ENCODE measurements at places on chromosomes 6 and 20. TPM values are rescaled to one million over a fixed set of nuclear protein-coding genes. Genes with fewer than 3 reads are reported as not detected.
A peak's percentile ranks its signal among the peaks of the same experiment; 100 is the strongest.

The DDX43 gene
- total RNA-seq, result 0.68 TPM

DNA sequence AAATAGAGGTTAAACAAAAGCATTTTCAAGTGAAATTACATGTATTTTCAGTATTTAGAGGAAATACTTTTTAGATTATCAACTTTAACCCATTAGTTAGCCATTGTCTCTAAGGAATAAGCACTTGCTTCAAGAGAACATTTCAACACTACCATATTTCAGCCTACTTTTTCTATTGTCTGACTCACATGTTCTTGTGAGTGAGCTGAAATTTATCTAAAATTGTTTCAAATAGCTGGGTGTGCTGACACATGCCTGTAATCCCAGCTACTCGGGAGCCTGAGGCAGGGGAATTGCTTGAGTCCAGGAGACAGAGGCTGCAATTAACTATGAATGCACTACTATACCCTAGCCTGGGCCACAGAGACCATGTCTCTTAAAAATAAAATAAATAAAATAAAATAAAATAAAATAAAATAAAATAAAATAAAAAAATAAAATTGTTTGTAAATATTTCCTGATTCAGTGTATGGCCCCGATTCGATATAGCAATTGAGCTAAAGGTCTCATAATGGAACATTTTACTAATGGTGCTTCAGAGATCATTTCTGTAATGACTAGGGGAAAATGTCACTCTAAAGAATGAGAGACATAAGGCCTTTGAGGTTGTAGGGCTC lies 324.6 kb upstream of the PLCB4 start:
- no peak for DNase-seq

The SLC32A1 gene
- not detected for total RNA-seq

DNA sequence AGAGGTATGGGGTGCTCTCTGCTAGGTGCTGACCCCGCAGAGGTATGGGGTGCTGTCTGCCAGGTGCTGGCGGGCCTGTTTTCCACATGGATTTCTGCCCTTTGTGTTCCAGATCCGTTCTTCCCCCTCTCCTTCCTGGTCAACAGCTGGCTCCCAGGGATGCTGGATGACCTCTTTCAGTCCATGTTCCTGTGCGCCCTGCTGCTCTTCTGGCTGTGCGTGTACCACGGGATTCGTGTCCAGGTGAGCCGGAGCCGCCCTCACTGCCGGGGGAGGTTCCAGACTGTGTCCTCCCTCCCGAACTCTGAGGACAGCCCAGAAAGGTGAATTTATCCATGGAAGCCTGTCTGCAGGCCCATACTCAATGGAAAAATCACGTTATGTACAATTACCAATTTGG lies 36.3 kb downstream of the DYNLT1 start:
- no peak for DNase-seq

GRCh38 chr6:78076371-78076770 lies 423.5 kb downstream of the MEI4 start:
- no peak for DNase-seq

DNA sequence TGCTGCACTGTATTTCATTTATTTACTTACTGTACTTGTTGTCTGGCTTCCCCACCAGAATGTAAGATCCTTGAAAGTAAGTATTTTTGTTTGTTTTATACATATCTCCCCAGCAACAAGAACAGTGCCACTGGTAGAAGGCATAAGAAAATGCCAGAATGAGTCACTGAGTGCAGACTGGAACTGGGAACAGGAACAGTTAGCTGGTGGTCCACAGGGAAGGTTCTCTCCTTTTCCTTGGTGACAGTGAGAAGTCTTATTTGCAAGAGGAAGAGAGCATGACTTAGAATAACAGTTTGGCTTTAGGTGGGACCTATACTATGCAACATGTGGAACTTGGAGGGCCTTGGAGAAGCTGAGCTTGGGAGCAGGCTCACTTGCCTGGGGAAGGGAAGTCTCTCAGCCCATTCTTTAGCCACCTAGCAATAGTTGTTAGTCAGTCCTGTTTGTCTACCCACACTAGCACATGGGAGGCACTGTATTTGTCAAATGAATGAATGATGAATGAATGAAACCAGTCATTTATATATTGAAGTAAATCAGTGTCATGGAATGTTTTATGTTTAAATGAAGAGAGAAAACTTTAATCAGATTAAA lies 203.5 kb downstream of the KCNQ5 start:
- DNase-seq, result no peak

DNA sequence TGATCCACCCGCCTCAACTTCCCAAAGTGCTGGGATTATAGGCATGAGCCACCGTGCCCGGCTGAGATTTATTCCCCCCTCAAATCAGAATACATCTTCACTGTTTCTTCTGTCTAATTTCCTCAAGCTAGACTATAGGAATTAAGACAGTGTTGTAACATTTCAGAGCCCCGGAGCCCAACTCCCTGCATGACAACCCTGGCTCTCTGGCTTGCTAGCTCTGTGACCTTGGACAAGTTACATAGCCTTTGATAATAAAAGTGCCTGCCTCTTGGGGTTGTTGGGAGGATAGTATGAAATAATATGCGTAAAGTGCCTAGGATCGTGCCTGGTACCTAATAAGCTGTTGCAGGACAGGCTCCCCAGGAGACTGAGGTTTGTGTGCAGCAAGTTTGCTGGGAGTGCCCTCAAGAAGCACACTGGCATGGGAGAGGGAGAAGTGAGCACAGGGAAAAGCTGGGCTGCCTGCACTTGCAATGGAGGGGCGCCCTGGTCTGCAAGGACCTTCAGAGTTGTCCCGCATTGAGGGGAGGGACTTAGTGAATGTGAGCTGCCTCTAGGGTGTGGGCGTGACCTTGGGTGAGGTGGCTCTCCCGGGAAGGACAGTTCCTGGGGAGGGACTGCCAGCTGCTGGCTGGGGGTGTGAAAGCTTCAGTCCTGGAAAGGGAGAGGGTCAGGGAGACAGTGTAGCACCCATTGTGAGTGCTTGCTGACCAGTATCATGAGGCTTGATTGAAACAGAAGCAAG lies 43.4 kb downstream of the TAF8 start:
- no peak for DNase-seq

DNA sequence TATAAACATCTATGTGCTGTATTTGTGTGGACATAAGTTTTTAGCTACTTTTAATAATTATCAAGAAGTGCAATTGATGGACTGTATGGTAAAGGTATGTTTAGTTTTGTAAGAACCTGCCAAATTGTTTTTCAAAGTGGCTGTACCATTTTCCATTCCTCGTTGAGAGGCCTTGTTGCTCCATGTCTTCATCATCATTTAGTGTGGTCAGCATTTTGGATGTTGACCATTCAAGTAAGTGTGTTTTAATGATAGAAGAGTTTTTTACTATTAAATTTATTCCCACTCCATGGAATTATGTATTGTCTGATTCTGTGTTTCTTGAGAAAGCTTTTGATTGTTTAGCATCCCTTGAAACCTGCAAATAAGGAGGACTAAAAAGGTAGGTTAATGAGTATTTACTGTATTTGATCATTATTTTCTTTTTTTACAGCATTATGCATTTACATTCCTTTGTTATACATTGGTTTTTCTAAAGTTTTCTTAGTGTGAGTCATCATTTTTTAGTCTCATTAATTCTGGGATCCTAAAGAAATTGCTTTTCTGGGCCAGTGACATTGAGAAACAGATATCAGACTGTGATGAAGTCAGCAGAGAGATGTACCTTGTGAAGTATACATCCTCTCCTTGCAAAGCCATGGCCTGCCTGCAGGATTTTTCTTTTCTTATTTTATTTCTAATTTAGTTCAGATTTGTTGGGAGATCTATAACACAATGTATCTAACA lies 312.8 kb upstream of the PTCHD4 start:
- DNase-seq, result no peak

DNA sequence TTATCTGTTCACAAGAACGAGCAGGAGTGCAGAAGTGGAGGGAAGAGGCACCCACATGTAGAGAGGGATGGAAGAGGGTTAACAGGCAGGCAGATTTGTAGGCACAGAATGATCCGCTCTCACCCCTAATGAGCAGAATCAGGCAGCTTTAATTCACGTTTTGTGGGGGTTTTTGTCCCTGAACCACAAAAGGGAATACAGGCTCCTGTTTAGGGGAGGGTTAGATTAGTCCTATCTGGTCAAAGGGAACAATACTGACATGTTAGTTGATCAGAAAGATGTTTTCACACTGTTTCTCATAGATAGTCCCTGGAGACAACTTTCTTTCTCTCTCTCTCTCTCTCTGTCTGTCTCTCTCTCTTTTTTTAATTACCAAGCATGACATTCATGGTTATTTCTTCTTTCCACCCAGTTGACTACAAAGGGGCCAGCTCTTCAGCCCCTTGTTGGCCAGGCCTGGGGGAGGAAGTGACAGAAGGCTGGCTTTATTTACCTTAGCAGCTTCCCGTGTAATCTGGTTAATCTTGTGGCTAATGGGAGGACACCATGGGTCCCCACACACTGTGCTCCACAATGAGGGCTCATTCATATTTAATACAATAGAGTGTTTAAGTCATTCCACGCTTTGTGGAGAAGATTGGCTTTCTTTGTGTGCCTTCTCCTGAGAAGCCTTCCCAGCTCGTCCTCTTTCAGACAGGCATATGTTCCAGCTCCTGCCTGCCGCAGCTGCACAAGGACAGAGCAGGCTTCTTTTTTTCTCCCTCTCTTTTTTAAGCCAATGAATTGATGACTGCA lies 958.8 kb downstream of the TFAP2A start:
- DNase-seq, result no peak

The RWDD1 gene
- 72.6 TPM for total RNA-seq

DNA sequence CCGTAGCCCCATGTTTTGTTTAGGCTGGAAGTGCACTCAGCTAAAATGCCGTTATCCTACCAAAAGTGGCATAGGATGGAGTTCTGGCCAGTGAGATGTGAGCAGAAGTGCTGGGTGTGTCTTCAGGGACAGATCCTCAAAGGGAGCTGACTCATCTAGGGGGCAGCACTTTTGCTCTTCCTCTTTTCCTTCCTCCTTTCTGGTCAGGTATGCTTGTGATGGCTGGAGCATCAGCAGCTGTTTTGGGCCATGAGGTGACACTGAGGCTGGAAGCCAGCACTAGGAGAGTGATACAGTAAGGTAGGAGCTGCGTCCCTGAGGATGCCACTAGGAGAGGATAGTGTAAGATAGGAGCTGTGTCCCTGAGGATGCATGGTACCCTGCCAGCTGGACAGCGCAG lies 4.6 kb upstream of the OSBPL2 start:
- DNase-seq, result peak; percentile 7

The SLC22A3 gene
- 1.8 TPM for total RNA-seq

DNA sequence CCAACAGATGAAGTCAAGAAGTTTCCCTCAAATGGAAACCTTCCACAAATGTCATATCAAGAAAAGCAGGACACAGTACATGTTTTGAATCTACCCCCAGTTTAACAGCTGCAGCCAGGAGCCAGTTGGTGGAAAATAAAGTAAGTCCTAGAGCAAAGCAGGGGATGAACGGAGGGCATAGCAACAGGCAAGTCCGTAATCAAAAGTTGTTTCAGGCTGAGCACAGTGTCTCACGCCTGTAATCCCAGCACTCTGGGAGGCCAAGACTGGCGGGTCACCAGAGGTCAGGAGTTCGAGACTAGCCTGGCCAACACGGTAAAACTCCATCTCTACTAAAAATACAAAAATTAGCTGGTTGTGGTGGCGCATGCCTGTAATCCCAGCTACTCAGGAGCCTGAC lies 2.4 kb upstream of the SALL4 start:
- no peak for DNase-seq

The HEY2 gene
- 57.5 TPM for total RNA-seq

The AK9 gene
- 11.9 TPM for total RNA-seq
